Activated CD4-positive, alpha-beta T cell treated with anti-CD3 and anti-CD28 coated beads, Interleukin-2, amount 10 ng/mL, durations not matched to agents 24 days and 14 days (primary cell): ENCODE measurements at places on chromosomes 4 and X. TPM values are rescaled to one million over a fixed set of nuclear protein-coding genes. Genes with fewer than 3 reads are reported as not detected.

DNA sequence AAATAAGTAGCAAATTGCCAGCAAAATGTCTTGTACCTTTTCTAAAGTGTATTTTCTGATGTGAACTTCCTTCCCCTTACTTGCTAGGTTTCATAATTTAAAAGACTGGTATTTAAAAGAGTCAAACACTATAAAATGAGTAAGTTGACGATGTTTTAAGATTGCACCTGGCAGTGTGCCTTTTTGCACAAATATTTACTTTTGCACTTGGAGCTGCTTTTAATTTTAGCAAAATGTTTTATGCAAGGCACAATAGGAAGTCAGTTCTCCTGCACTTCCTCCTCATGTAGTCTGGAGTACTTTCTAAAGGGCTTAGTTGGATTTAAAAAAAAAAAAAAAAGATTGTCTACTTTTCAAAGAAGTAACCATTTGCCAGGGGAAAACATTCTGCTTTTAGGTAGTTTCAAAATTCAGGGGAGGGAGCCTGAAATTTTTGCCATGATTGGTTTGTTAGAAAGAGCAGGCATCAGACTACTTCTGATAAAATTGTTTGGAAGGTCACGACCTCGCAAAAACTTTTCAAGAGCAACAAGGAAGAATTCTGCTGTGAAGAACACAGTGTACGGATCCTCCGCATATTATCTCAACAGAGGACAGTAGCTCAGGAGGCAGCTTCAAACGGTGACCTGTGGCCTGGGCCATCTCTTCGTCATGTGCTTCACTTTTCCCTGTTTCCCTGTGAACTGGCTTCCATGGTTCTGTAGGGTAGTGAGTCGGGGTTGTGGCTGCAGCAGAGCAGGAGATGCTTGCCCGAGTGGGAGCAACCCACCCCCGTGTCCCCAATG, 66.1 kb downstream of the CDS1 start:
- H3K4me3 ChIP-seq = no peak overlapping the region
- H3K27ac ChIP-seq = no peak overlapping the region
- no peaks in the 10 kb centered on the region for H3K36me3 ChIP-seq
- H3K27me3 ChIP-seq = no peaks in the 10 kb centered on the region

DNA sequence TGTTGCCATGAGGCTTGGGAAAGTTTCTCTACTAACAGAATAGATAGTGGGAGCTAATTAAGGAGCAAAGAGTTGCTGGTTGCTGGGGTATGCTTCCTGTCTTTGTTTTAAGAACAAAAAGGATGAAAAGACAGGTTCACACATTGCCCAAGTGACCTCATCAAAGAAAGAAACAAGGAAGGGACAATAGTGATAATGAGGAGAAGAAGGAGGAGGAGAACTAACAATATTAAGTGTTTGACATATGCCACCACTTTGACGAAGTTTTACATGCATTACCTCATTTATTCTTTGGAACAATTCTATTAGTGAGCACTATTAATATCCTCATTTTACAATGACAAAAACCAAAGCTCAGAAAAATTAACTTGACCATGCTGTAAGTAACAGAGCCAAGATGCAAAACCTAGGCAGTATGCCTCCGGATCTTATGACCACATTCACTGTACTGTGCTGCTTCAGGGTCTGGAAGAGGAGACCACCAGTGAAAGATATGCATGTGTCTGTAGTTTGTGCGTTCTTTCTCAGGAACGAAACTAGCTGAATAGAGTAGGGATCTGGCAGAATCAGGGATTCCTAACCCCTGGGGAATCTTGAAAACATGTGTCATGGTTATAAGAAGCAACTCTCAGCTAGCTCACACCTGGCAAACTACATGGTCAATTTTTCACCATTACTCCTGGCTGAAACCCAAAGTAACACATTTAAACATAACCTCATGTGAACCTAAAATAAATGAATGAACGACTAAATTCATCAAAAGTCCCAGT, 83.8 kb downstream of the MOSPD2 start:
- no peak overlapping the region for H3K4me3 ChIP-seq
- no peak overlapping the region for H3K27ac ChIP-seq
- H3K36me3 ChIP-seq = no peaks in the 10 kb centered on the region
- H3K27me3 ChIP-seq = no peaks in the 10 kb centered on the region

DNA sequence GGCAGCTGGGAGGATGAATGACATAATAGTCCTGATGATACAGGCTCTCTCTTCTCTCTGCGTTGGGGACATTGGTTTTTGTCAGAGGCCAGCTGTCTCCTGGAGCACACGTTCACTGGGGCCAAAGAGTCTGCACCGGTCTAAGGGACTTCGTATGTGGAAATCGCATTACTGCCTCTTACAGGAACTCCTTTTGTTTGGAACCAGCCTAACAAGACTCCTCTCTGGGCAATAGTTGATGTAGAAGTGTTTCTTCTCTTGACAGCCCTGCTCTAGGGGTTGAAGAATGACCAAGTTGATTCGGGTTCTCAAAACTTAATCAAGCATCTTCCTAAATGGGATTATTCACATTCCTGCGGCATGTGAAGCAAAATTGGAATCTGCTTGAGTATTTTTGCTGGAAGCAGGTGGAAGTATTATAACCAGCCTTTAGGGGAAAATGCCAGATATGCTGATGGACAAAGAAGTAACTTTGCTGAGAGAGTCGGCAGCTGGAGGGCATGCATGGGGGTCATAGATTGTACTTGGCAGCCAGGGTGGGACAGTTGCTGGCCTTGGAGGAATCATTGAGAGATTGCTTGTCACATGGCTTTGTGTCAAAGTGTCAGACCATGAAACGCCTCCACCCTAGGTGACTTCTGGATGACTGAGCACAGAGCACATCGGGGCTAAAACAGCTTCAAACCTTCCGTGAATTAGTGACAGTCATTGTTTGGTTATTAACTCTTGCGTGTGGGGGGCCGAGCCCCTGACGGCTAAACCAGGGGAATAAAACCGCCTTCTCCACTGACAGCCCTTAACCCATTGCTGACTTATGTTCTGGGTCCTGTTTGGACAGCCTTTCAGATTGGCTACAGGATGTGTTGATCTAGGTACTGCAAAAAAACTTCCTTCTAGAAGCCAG, 34.4 kb upstream of the SLC34A2 start:
- H3K4me1 ChIP-seq = no peaks in the 10 kb centered on the region
- H3K4me3 ChIP-seq = no peak overlapping the region
- H3K27ac ChIP-seq = no peak overlapping the region
- no peaks in the 10 kb centered on the region for H3K36me3 ChIP-seq
- peaks cover 4% of the 10 kb centered on the region for H3K27me3 ChIP-seq

DNA sequence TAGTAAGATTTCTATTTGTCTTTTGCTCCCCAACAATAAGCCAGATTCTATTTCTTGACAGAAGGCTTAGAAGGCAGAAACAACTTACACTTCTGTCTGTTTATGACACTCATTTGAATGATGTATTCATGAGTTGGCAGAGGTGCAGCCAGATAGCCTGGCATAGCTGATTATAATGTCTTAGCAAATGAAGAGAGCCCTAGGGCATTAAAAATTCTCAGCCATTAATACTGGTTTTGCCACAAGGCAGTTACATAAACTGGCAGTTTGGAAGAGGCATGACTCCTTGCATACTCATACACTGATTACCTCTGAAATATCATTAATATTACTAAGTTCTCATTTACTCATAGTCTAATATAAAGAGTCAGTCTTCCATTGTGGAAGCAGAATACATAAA, 728.5 kb upstream of the NDST4 start:
- no peaks in the 10 kb centered on the region for H3K36me3 ChIP-seq
- H3K4me1 ChIP-seq = no peaks in the 10 kb centered on the region
- no peak for DNase-seq
- H3K4me3 ChIP-seq = no peak overlapping the region
- no peaks in the 10 kb centered on the region for H3K27me3 ChIP-seq

GRCh38 chrX:9349572-9350494, 115.0 kb upstream of the TBL1X start:
- H3K27ac ChIP-seq = no peak overlapping the region
- H3K27me3 ChIP-seq = no peaks in the 10 kb centered on the region
- no peak for DNase-seq
- peaks cover 19% of the 10 kb centered on the region for H3K4me1 ChIP-seq
- no peak overlapping the region for H3K4me3 ChIP-seq

GRCh38 chrX:68387776-68388175, 45.5 kb downstream of the OPHN1 start:
- no peaks in the 10 kb centered on the region for H3K27me3 ChIP-seq
- H3K4me1 ChIP-seq = no peaks in the 10 kb centered on the region
- H3K36me3 ChIP-seq = no peaks in the 10 kb centered on the region

The VCX gene
- total RNA-seq = not detected in 2 replicates

- no peaks in the 10 kb centered on the region for H3K4me1 ChIP-seq
- no peak overlapping the region for H3K27ac ChIP-seq
- DNase-seq = no peak
- no peak overlapping the region for H3K4me3 ChIP-seq
- H3K27me3 ChIP-seq = no peaks in the 10 kb centered on the region
Measured at GRCh38 chr4:68872643-68873502, 57.1 kb downstream of the UGT2B10 start.

The SPARCL1 gene
- total RNA-seq = not detected in 2 replicates

DNA sequence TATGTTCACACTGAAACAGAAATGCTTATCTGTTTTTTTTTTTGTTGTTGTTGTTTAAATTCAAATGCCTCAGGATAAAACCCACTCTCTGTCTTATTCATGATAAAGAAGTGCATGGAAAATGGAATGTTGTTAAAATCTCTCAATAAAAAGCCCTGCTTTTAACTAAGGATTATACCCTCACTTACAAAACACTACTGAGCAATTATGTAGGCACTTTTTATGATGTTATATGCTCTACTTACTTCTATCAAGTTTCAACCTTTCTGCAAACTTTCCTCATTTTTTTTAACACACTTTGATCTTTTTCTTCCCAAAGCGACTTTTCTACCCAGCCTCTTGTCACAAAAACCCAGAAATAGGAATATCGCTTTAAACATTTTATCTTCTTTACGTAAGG, 26.5 kb downstream of the SLIT2 start:
- no peaks in the 10 kb centered on the region for H3K36me3 ChIP-seq
- H3K4me3 ChIP-seq = no peak overlapping the region
- H3K4me1 ChIP-seq = no peaks in the 10 kb centered on the region
- DNase-seq = no peak

DNA sequence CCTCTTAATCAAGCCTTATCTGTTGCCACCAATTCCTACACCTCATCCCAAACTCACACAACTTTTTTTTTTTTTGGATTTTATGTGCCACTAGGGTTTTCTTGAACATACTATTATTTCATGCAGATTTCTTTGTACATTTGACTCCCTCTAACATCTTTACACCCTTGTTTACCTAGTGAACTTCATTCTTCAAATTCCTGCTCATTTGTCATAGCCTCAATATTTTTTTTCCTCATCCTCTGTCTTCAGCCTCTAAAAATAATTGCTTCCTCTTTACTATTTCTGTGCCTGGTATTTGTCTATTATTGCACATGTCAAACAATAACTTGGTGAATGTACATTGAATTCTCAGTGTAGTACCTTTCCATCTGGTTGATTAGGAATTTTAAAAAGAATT, 22.0 kb downstream of the NBDY start:
- no peak for DNase-seq
- no peak overlapping the region for H3K4me3 ChIP-seq
- H3K27ac ChIP-seq = no peak overlapping the region
- peaks cover 16% of the 10 kb centered on the region for H3K4me1 ChIP-seq
- no peaks in the 10 kb centered on the region for H3K27me3 ChIP-seq

GRCh38 chr4:110533590-110533910, 57.6 kb downstream of the ENPEP start:
- peaks cover 26% of the 10 kb centered on the region for H3K27me3 ChIP-seq
- H3K4me1 ChIP-seq = peaks cover 5% of the 10 kb centered on the region
- H3K27ac ChIP-seq = no peak overlapping the region
- DNase-seq = no peak
- H3K36me3 ChIP-seq = no peaks in the 10 kb centered on the region

- peak overlapping the region; percentile 88 for H3K4me3 ChIP-seq
- H3K36me3 ChIP-seq = peaks cover 13% of the 10 kb centered on the region
- peaks cover 23% of the 10 kb centered on the region for H3K4me1 ChIP-seq
Measured at GRCh38 chr4:17613761-17614415, 553 bp upstream of the MED28 start.

The PDCL2 gene
- total RNA-seq = not detected in 2 replicates

The USP17L11 gene
- not detected in 2 replicates for total RNA-seq

- H3K4me1 ChIP-seq = no peaks in the 10 kb centered on the region
- H3K36me3 ChIP-seq = no peaks in the 10 kb centered on the region
- no peaks in the 10 kb centered on the region for H3K27me3 ChIP-seq
- H3K4me3 ChIP-seq = no peak overlapping the region
- H3K27ac ChIP-seq = no peak overlapping the region
Measured at GRCh38 chr4:159689526-159689925, 586.6 kb downstream of the RAPGEF2 start.

DNA sequence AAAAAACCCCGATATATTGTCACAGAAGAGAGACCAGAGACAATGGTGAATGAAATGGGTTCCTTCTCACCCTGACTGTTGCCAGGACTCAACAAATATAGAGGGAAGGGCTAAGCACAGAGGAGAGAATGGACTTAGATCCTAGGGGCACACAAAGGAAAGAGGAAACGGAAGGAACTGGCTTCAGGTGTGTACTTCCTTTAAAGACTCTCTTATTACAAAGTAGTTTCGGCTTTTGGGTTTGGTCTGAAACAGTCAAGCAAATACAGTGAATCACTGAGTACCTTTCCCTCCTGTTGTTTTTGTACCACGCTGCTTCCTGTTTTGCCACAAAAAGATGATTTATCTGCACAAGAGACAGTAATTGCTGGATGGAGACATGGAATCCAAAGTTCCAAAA, 46.1 kb upstream of the S100G start:
- H3K27me3 ChIP-seq = no peaks in the 10 kb centered on the region
- H3K4me1 ChIP-seq = peaks cover 14% of the 10 kb centered on the region
- H3K27ac ChIP-seq = peak overlapping the region; percentile 71
- no peaks in the 10 kb centered on the region for H3K36me3 ChIP-seq
- peak; percentile 57 for DNase-seq

The PNMA6F gene
- not detected in 2 replicates for total RNA-seq

- H3K36me3 ChIP-seq = no peaks in the 10 kb centered on the region
- DNase-seq = no peak
- no peaks in the 10 kb centered on the region for H3K27me3 ChIP-seq
Measured at GRCh38 chrX:31563792-31564191, 492.0 kb upstream of the FTHL17 start.

The TSR2 gene
- 40.8 and 43.7 TPM in 2 replicates for total RNA-seq

GRCh38 chr4:104524591-104524990, 29.9 kb upstream of the CXXC4 start:
- H3K4me1 ChIP-seq = no peaks in the 10 kb centered on the region
- DNase-seq = no peak
- no peak overlapping the region for H3K4me3 ChIP-seq
- H3K27me3 ChIP-seq = no peaks in the 10 kb centered on the region
- H3K27ac ChIP-seq = no peak overlapping the region

DNA sequence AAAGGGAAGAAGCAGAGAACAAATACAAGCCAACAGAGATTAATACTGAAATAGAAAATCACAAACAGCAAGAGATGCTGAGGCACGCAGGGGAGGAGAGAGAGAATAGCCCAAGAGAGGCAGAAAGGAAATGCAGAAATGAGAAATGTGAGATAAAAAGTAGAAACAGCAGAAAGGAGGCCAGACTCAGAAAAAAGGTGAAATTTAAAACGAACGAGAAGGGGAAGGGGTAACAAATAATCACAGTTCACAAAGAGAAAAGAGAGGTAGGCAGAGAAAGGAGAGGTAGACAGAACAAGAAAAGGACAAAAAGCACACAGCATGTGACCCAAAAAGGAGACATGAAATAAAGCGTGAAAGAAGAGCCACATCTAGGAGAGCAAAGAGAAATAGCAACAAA, 264.4 kb downstream of the CHIC1 start:
- no peaks in the 10 kb centered on the region for H3K27me3 ChIP-seq
- DNase-seq = no peak
- H3K4me1 ChIP-seq = no peaks in the 10 kb centered on the region
- H3K4me3 ChIP-seq = no peak overlapping the region
- H3K27ac ChIP-seq = no peak overlapping the region

GRCh38 chr4:145099653-145100052, 1.5 kb downstream of the ABCE1 start:
- DNase-seq = no peak
- H3K36me3 ChIP-seq = peaks cover 27% of the 10 kb centered on the region
- peaks cover 26% of the 10 kb centered on the region for H3K4me1 ChIP-seq
- H3K27ac ChIP-seq = peak overlapping the region; percentile 67
- no peaks in the 10 kb centered on the region for H3K27me3 ChIP-seq

The CCDC110 gene
- not detected in 2 replicates for total RNA-seq
